Activated CD8-positive, alpha-beta memory T cell treated with anti-CD3 and anti-CD28 coated beads for 36 hours (primary cell): ENCODE measurements at places on chromosomes 11 and 22. TPM values are rescaled to one million over a fixed set of nuclear protein-coding genes. Genes with fewer than 3 reads are reported as not detected.

The POU2AF2 gene
- not detected for total RNA-seq

The KCNC1 gene
- not detected for total RNA-seq

The PNPLA3 gene
- 0.42 TPM for total RNA-seq

The DRICH1 gene
- 0.19 TPM for total RNA-seq

The MAP6 gene
- 0.13 TPM for total RNA-seq

The FRMD8 gene
- 39.3 TPM for total RNA-seq

The OR52I1 gene
- not detected for total RNA-seq

The CHCHD10 gene
- 191 TPM for total RNA-seq

The LDHAL6A gene
- total RNA-seq, result not detected

The ASCL2 gene
- 2.8 TPM for total RNA-seq

The ACAT1 gene
- 84.3 TPM for total RNA-seq

The MAJIN gene
- not detected for total RNA-seq

The IFITM10 gene
- total RNA-seq, result 0.61 TPM

The LRRC55 gene
- not detected for total RNA-seq

The POU2AF3 gene
- total RNA-seq, result not detected

The SCGB1D2 gene
- not detected for total RNA-seq

The OR8A1 gene
- total RNA-seq, result not detected

The MLC1 gene
- 0.32 TPM for total RNA-seq

The OR5A1 gene
- total RNA-seq, result not detected

The CCDC116 gene
- 0.25 TPM for total RNA-seq

The ZNF214 gene
- not detected for total RNA-seq

The KCNQ1OT1 gene
- 0.21 TPM for total RNA-seq

The AMBRA1 gene
- total RNA-seq, result 28.7 TPM

The C22orf31 gene
- not detected for total RNA-seq

The FAM89B gene
- total RNA-seq, result 30.3 TPM

The PHLDA2 gene
- 3.5 TPM for total RNA-seq

The GLYAT gene
- not detected for total RNA-seq

The PAMR1 gene
- total RNA-seq, result not detected

The ART5 gene
- not detected for total RNA-seq

The ILK gene
- 74.6 TPM for total RNA-seq

The PTS gene
- 31.2 TPM for total RNA-seq

The BCO2 gene
- total RNA-seq, result 0.32 TPM

The MIOX gene
- 0.42 TPM for total RNA-seq

The BTG4 gene
- total RNA-seq, result not detected

The MMP11 gene
- total RNA-seq, result 0.42 TPM
